Activated CD4-positive, alpha-beta T cell treated with anti-CD3 and anti-CD28 coated beads, Interleukin-2, Interleukin-6, amounts not matched to agents 100 ng/mL and 50 ng/mL, durations not matched to agents 16 hours and 8 hours (primary cell): ENCODE measurements at places on chromosomes 3 and 15.

- no peak for DNase-seq
Observed at GRCh38 chr3:178546079-178546478, 9.8 kb downstream of the KCNMB2 start.

DNA sequence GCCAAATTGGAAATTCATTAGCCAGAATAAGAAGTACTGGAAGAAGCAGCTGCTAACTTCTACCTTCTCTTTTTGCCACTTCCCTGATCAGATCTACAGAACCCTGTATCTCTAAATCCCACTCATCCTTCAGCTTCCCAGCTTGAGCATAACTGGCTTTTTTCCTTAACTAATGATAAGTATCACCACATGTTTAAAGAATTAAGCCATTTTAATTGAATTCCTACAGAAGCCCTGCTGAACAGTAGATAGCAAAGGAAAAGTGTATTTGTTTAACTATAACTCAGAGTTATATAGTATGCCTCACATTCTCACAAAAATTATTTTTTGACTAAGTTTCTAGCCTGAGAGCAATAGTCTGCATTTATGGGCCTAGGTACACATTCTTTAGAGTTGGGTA, 262.4 kb downstream of the UBE2E2 start:
- no peak for DNase-seq

GRCh38 chr3:152683521-152683999, 151.4 kb upstream of the P2RY1 start:
- no peak for DNase-seq

- DNase-seq: no peak
Observed at GRCh38 chr3:125103406-125103805, 47.6 kb upstream of the HEG1 start.

DNA sequence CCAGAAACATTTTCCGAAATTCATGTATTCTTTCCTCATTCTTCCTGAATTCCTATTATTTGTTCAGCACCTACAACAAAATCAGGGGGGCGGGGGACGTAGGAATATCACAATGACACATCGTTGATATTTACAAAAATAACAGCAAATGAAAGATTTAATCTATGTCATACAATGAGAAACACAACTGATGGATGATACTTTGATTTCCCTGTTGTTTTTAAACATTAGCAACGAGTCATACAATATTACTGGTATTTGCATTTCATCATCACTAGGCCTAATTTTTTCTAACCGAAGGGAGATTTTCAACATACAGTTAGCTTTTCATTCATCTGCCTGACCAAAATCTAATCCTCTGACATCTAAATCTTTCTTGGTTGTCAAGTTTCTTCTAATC, 45.3 kb upstream of the INO80 start:
- DNase-seq: no peak
